RPMI7951 (cell line): ENCODE measurements at places on chromosomes 6 and 20. TPM values are rescaled to one million over a fixed set of nuclear protein-coding genes. Genes with fewer than 3 reads are reported as not detected.

DNA sequence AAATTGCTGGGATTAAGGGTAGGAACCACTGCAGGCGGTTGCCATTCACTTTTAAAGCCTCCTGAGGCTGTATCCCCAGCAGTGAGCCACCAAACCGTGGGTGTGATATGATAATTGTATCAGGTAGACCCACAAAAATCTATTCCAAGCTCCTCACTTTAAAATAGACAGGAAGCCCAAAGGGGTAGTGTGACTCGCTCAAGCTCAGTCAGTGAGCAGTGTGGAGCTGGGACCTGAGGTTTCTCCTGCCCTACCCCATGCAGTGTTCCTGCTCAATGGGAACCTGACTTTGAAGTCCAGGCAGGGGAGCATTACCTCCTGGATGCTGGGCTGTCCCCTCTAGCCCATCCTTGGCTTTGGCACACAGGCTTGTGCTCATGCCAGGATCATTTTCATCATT is 14.9 kb upstream of the MAPRE1 start:
- DNase-seq, result no peak

DNA sequence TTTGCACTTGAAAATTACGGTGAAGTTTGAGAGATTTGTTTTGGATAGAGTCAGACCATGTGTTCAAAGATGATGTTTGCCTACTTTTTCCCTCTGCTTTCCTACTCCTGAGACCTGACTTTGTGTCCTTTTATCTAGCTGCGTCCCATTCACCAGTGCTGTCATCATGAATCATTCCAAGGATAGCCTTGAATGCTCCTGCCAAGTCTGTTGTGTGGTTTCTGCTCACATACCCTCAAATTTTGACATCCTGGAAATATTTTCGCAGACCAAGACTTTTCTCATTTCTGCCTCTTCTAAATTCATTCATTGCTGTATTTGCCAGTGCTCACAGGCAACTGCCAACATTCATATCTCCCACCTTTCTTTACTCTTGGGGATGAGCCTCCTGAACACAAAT is 175.9 kb upstream of the SCGN start:
- DNase-seq, result peak; percentile 78

- no peak for DNase-seq
Observed at GRCh38 chr6:128487055-128487454, 33.3 kb downstream of the PTPRK start.

- no peak for DNase-seq
Observed at GRCh38 chr6:168741942-168742782, 301.2 kb downstream of the SMOC2 start.

DNA sequence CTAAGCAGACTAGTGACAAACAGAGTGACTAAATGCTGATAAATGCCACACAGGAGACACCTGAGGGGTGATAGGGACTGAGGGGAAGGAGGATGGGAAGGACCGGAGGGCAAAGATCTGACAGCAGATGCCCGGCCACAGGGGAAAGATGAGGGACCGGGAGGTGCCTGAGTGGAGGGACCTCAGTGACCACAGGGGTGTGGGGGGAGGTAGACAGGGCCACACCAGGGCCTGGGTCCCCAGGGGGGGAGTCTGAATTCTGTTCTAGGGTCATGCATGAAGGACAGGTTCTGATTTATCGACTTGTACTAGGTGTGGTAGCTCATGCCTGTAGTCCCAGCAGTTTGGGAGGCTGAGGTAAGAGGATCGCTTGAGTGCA is 6.9 kb downstream of the BCAS4 start:
- no peak for DNase-seq

TCF15 gene
- 0.24 TPM in 1 of 2 replicates, not detected in the other for total RNA-seq

ESR1 gene
- not detected in 2 replicates for total RNA-seq

PRSS35 gene
- total RNA-seq, result not detected in 2 replicates

ALDH8A1 gene
- 0.12 TPM in 1 of 2 replicates, not detected in the other for total RNA-seq

SLC35F1 gene
- total RNA-seq, result 0.68 and 0.84 TPM in 2 replicates
